ENCODE measurements at places on chromosomes 2 and 18.

DNA sequence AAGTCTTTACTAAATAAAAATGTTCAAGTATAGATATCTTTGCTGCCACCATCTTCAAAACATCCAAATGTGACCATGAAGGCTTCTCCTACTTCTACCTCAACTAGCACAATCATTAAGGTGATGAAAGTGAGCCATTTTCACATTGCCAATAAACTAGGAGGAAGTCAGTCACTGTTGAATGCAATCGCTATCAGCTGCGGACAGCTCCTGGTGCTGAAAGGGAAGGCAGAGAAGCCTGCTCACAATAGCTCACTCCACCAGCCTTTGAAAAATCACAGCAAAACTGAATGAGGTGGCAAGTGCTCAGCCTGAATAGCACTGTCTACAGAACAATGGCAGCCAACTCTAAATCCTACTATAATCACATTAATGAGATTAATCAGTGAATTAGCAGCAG, 2.2 kb downstream of the MYT1L start:
- H3K27me3 ChIP-seq, result no peaks in the 10 kb centered on the region
- H3K4me1 ChIP-seq, result no peaks in the 10 kb centered on the region
- no peaks in the 10 kb centered on the region for H3K36me3 ChIP-seq
- DNase-seq, result no peak
- no peak overlapping the region for H3K4me3 ChIP-seq

- H3K4me1 ChIP-seq, result no peaks in the 10 kb centered on the region
- H3K36me3 ChIP-seq, result no peaks in the 10 kb centered on the region
- no peak overlapping the region for H3K4me3 ChIP-seq
- no peak for DNase-seq
Observed at GRCh38 chr2:205934443-205934842, 151.5 kb downstream of the INO80D start.

DNA sequence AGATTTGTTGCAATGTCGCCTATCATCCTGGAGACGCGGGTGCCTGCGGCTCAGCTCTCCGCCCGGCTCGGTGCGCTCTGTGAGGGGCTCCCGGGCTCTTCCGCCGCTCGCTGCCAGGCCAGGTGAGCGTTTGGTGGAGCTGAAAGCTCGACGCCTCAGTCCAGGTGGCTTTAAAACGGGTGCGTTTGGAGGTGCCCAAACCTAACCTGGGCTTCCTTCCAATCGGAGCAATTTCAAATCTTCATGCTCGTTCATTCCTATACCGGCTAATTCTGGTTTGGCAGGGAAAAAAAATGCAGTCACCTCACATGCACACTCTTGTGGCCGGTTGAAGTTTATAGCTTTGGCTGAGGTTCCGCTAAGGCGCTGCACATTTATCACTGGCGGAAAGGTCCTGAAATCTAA, at the start of gene SLC16A14:
SLC16A14 (minus strand) TSS at position 274 of the 405 bp plus-strand sequence. CDS start 9,572 bp downstream, outside the sequence.
- H3K4me3 ChIP-seq, result peak within 1 kb of the TSS; percentile 77
- H3K27me3 ChIP-seq, result peaks cover 14% of the 10 kb centered on the region
- peaks cover 32% of the 10 kb centered on the region for H3K4me1 ChIP-seq
- no peaks in the 10 kb centered on the region for H3K36me3 ChIP-seq

DNA sequence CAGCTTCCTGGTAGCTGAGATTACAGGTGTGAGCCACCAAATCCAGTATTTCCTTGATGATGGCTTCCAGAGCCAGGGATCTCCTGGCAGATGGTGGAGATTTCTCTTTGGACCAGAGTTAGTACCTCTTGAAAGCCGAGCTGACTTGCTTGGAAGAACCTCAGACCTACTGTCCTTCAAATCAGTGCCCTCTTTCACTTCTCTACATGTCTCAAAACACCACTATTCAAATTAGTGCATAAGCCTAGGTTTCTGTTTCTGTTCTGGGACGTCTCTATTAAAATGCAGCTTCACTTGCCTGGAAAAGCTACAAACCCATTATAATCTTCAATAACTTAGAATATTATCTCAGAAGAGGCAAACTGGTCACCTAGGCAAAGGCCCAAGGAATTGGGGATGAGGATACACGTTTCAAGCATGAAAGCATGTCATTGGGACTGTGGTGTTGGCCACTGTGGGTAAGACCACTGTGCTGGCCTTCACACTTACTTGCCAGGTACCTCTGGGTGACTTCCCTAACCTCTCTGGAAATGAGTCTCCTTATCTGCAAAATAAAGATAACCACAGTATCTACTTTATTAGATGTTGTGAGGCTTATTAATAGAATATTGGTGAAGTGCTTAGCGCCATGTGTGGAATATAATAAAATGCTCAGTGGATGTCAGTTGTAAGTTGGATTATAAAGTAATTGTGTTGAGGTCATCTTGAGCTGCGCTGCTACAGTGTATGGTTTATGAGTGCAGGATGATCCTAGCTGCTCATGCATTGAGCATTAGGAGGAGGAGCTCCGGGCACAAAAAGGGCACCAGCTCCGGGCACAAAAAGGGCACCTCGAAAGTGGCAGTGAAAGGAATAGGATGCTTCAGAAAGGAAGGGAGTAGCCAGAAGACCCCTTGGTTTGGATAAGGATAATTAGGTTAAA, 84.5 kb downstream of the DOCK10 start:
- H3K27me3 ChIP-seq, result no peaks in the 10 kb centered on the region
- no peak for DNase-seq
- peaks cover 56% of the 10 kb centered on the region for H3K36me3 ChIP-seq
- peaks cover 61% of the 10 kb centered on the region for H3K4me1 ChIP-seq
- H3K4me3 ChIP-seq, result peak overlapping the region; percentile 57

- H3K27ac ChIP-seq, result no peak overlapping the region
- H3K36me3 ChIP-seq, result peaks cover 29% of the 10 kb centered on the region
- no peak for DNase-seq
- no peak overlapping the region for H3K4me3 ChIP-seq
- no peaks in the 10 kb centered on the region for H3K27me3 ChIP-seq
Observed at GRCh38 chr2:216219861-216220260, 110.7 kb downstream of the XRCC5 start.

- H3K27me3 ChIP-seq, result no peaks in the 10 kb centered on the region
- H3K36me3 ChIP-seq, result peaks cover 3% of the 10 kb centered on the region
- H3K27ac ChIP-seq, result no peak overlapping the region
- no peaks in the 10 kb centered on the region for H3K4me1 ChIP-seq
- H3K4me3 ChIP-seq, result no peak overlapping the region
Observed at GRCh38 chr2:43806719-43807031, 32.0 kb downstream of the ABCG5 start.

- no peak overlapping the region for H3K4me3 ChIP-seq
- H3K27ac ChIP-seq, result no peak overlapping the region
- H3K27me3 ChIP-seq, result no peaks in the 10 kb centered on the region
Observed at GRCh38 chr2:207479198-207479785, 50.5 kb upstream of the CREB1 start.

All from stimulated activated naive B cell treated with anti-CD40 and anti-IgM and Interleukin-4, amounts not matched to agents 10 μg/mL and 1 μg/mL and 100 μg/mL, for 72 hours (primary cell).